ENCODE measurements at places on chromosomes 7 and 10.

GRCh38 chr10:11793762-11794479, 29.2 kb upstream of the PROSER2 start:
- no peaks in the 10 kb centered on the region for H3K36me3 ChIP-seq
- H3K4me3 ChIP-seq, result no peak overlapping the region
- peak overlapping the region; percentile 48 for H3K27ac ChIP-seq
- H3K27me3 ChIP-seq, result no peaks in the 10 kb centered on the region
- H3K4me1 ChIP-seq, result peaks cover 52% of the 10 kb centered on the region

DNA sequence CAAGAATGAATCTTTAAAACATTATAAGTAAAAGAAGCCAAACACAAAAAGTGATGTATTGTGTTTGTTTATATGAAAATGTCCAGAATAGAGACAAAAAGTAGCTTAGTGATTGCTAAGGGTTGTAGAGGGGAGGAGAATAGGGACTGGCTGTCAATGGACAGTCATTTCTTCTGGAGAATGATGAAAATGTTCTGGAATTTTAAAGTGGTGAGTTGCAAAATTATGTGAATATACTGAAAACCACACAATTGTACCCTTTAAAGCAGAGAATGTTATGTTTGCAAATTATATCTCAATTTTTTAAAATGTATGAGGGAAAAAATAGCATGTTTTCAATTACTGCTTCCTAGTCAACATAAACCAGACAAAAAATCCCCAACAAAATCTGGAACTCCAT, 174.2 kb downstream of the KMT2E start:
- no peaks in the 10 kb centered on the region for H3K27me3 ChIP-seq
- H3K27ac ChIP-seq, result no peak overlapping the region
- H3K36me3 ChIP-seq, result no peaks in the 10 kb centered on the region

- H3K4me1 ChIP-seq, result no peaks in the 10 kb centered on the region
- no peak for DNase-seq
- no peak overlapping the region for H3K4me3 ChIP-seq
These were observed 95.9 kb upstream of the SLC26A5 start for GRCh38 chr7:103541947-103542346.

DNA sequence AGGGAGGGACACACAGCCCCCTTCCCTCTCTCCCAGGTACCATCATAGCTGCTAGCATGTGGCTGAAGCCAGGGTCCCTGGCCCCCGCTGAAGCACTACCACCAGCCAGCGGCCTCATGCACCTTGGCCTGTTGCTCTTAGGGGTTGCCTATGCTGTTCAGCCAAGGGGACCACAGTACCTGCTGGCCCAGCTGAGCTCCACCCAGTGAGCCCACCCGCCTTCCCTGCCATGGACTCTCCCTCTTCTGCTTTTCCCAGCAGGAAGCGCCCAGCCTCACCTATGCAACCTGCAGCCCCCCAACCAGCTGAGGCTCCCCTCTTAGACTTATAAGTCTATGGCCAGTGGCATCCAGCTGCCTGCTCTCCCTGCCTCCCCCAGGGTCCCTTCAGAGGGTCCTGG, 8.7 kb upstream of the MTPAP start:
- no peak overlapping the region for H3K4me3 ChIP-seq
- no peak overlapping the region for H3K27ac ChIP-seq
- no peaks in the 10 kb centered on the region for H3K4me1 ChIP-seq
- no peak for DNase-seq
- no peaks in the 10 kb centered on the region for H3K36me3 ChIP-seq

DNA sequence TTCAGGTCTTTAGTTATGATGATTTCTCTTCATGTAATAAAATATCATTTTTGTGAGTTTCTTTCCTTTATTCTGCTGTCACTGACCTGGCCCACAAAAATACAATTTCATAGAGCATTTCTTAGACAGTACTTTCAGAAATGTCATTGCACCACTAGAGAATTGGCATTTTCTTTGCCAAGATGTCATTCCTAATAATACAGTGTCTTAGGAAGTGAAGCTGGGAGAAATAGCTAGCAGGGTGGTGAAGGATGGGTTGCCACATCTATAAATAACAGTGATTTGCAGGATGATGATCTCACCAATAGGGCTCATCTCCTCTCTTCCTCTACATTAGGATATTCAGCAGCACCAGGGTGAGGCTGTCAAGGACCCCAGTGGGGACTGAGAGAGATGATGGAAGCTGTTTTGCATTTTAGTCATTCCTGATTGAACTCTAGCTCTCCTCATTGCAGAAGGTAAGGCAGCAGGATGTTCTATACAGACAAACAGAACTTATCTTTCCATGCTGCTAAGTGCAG, 452.1 kb downstream of the NXPH1 start:
- no peak for DNase-seq
- H3K36me3 ChIP-seq, result no peaks in the 10 kb centered on the region
- H3K27ac ChIP-seq, result no peak overlapping the region
- H3K27me3 ChIP-seq, result no peaks in the 10 kb centered on the region

- DNase-seq, result no peak
- no peak overlapping the region for H3K4me3 ChIP-seq
- no peaks in the 10 kb centered on the region for H3K36me3 ChIP-seq
- H3K27me3 ChIP-seq, result no peaks in the 10 kb centered on the region
These were observed 1272.8 kb downstream of the TYW1 start for GRCh38 chr7:68269405-68269804.

DNA sequence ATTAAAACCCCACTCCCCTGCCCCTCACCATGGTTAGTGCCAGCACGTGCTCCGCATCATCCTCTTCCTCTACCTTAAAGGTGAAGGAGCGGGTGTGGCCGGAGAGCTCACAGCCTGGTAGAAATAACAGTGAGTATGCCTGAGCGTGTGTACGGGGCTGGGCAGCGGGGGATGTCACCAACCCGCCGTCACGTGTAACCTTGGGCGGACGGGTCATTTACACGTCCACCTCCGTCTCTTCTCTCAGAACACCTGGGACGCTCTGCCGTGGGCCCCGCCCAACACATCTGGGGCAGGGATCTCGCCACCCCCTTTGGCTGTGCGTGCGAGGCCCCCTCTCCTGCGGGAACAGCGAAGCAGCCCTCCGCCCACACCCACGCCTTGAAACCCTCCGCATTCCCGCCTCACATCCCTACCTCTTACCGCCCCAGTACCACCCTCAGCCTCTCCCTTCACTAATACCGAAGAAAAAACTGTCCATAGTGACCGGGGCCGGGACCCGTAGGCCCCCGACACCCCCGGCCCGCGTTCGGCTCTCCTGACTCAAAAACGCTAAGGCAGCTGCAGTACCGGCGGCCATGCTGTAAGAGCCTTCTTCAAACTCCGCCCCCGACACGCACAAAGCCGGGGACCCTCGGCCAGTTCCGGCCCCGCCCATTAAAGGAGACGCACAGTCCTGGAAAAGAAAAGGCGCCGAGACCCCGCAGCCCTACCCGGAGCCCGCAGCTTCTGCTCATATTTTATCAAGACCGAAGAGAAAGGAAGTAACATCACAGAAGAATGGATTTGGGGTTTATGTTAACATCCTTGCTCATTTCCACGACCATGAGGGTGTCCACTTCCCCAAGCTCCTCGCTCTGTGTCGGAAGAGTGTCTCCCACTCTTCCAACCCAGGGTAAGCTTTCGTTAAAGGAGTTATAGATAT, at the start of gene NPM3:
Gene NPM3 (minus strand): TSS at position 636 of the 925 bp plus-strand sequence. CDS start 56 bp downstream, at position 580.
- peaks cover 26% of the 10 kb centered on the region for H3K4me1 ChIP-seq
- H3K27me3 ChIP-seq, result no peaks in the 10 kb centered on the region
- peaks cover 36% of the 10 kb centered on the region for H3K36me3 ChIP-seq

- H3K36me3 ChIP-seq, result no peaks in the 10 kb centered on the region
- peaks cover 7% of the 10 kb centered on the region for H3K27me3 ChIP-seq
- no peak overlapping the region for H3K27ac ChIP-seq
- H3K4me3 ChIP-seq, result no peak overlapping the region
- no peaks in the 10 kb centered on the region for H3K4me1 ChIP-seq
These were observed 19.4 kb upstream of the ATAD1 start for GRCh38 chr10:87837445-87837844.

GRCh38 chr7:29607259-29607658, 43.6 kb downstream of the PRR15 start:
- H3K4me1 ChIP-seq, result no peaks in the 10 kb centered on the region
- H3K36me3 ChIP-seq, result no peaks in the 10 kb centered on the region
- H3K27ac ChIP-seq, result no peak overlapping the region

- H3K4me3 ChIP-seq, result no peak overlapping the region
- no peak overlapping the region for H3K27ac ChIP-seq
- H3K36me3 ChIP-seq, result no peaks in the 10 kb centered on the region
- no peaks in the 10 kb centered on the region for H3K27me3 ChIP-seq
- DNase-seq, result peak; percentile 75
These were observed 37.1 kb upstream of the BICC1 start for GRCh38 chr10:58475322-58476277.

DNA sequence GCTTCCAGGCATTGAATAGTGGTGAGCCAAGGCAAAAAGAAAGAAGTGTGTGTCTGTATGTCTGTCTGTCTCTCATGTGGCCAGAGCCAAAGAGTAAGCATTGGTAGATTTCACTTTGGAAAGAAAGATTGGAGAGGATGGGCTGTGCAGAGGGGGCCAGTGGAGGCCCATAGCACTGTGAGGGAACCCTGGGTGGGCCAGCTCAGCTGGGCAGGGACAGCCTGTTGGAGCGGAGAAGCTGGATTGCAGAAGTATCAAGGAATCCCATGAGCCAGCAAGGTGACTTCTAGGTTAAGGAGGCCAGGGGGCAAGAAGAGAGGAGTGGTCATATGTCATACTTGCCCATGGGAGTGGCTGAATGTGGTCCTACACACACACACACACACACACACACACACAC, 1.5 kb upstream of the GRID1 start:
- no peak overlapping the region for H3K27ac ChIP-seq
- no peaks in the 10 kb centered on the region for H3K36me3 ChIP-seq
- H3K4me3 ChIP-seq, result no peak overlapping the region
- H3K27me3 ChIP-seq, result peaks cover 71% of the 10 kb centered on the region
- H3K4me1 ChIP-seq, result peaks cover 4% of the 10 kb centered on the region
- no peak for DNase-seq

DNA sequence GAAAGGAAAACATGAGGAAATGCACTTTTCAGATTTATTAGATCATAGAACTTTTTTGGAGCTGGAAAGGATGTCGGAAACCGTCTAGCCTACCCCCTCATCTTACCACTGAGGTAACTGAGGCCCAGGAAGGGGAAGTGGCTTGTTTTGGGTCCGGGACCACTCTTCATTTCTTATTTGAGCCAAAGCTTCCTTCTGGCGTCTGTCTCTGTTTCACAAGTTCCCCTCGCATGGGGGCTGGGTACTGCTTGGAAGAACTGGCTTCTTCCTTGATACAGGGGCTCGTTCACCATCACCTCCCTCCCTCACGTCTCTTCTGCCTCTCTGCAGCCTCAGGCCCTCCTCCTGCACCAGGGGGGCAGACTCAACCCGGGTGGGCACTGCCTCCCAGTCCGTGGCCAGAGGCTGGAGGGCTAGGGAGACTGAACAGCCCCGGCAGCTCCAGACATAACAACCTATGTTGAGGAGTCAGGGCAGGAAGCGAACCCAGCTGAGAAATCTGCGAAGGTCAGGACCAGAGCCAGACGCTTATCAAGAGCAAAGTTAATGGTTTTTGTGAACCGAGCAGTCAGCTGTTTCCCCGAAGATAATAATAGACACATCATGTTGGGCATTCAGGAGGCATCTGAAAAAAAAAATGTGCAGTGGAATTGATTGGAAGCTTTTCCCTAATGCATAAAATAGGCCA, 12.9 kb downstream of the HTRA1 start:
- no peaks in the 10 kb centered on the region for H3K27me3 ChIP-seq
- H3K27ac ChIP-seq, result no peak overlapping the region
- H3K4me1 ChIP-seq, result no peaks in the 10 kb centered on the region

DNA sequence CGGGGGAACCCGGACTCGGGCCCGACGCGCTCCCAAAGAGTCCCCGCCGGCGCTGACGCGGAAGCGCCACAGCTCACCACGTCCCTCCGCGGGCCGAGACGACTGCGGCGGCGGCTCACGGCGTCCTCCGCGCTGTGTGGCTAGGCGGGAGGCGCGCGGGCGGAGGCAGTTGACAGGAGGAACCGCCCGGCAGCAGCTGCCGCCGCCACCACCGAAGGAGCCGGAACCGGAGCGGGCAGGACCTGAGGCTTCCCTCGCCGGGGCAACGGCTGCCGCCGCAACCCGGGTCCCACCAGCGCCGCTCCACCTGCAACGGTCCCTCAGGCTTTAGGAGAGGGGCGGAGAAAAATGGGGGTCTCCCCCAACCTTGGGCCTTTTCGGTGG, 334 bp downstream of the ZNF800 start:
- peak overlapping the region; percentile 86 for H3K27ac ChIP-seq
- peak; percentile 86 for DNase-seq
- H3K36me3 ChIP-seq, result peaks cover 28% of the 10 kb centered on the region
- H3K4me1 ChIP-seq, result peaks cover 15% of the 10 kb centered on the region

DNA sequence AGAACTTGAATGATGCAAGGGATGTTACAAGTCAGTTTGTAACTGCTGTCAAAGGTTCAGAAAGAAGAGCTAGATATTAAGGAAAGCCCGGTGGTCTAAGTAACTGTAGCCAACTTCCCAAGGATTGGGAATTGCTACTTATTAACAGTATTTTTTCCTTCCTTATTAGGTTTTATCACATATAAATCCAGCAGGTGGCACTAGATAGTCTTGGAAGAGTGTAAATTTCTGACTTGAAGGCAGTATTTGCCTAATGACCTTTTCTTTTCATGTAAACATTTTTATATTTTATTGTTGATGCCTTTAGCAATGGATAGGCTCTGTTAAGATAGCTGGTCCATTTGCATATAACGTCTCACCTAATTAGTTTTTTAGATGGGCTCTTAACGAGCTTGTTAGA, 51.2 kb downstream of the ANLN start:
- peak; percentile 55 for DNase-seq
- no peaks in the 10 kb centered on the region for H3K27me3 ChIP-seq
- H3K36me3 ChIP-seq, result peaks cover 78% of the 10 kb centered on the region
- no peak overlapping the region for H3K4me3 ChIP-seq
- H3K27ac ChIP-seq, result no peak overlapping the region

- H3K27me3 ChIP-seq, result no peaks in the 10 kb centered on the region
- H3K36me3 ChIP-seq, result no peaks in the 10 kb centered on the region
These were observed 774 bp downstream of the PON2 start for GRCh38 chr7:95433952-95434556.

DNA sequence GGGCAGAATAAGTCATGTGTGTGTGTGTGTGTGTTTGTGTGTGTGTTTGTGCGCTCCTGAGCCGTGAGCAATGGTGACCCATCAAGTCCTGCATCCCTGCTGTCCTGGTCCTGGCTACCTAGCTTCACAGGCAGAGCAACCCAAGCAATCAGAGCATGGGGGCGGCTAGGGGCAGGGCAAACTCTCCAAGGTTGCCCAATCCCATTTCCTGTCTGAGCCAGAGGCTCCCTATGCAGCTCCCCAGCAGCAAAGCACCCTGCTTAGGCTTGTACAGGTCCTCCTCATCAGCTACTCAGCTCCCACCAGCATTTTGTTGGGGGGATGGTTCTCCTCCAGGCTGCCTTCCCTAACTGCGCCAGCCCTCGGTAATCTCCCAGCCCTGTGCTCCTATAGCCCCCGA, 31.1 kb upstream of the CRHR2 start:
- no peak overlapping the region for H3K4me3 ChIP-seq
- H3K36me3 ChIP-seq, result no peaks in the 10 kb centered on the region
- no peaks in the 10 kb centered on the region for H3K27me3 ChIP-seq
- H3K4me1 ChIP-seq, result no peaks in the 10 kb centered on the region
- H3K27ac ChIP-seq, result no peak overlapping the region

- H3K36me3 ChIP-seq, result peaks cover 6% of the 10 kb centered on the region
- H3K4me3 ChIP-seq, result no peak overlapping the region
- H3K27me3 ChIP-seq, result no peaks in the 10 kb centered on the region
- H3K4me1 ChIP-seq, result no peaks in the 10 kb centered on the region
These were observed 21.9 kb downstream of the FRA10AC1 start for GRCh38 chr10:93680412-93681047.

Measured in A673 (cell line).